Upper lobe of right lung (tissue), 1 donor: ENCODE measurements at places on chromosomes 1 and 21.

DNA sequence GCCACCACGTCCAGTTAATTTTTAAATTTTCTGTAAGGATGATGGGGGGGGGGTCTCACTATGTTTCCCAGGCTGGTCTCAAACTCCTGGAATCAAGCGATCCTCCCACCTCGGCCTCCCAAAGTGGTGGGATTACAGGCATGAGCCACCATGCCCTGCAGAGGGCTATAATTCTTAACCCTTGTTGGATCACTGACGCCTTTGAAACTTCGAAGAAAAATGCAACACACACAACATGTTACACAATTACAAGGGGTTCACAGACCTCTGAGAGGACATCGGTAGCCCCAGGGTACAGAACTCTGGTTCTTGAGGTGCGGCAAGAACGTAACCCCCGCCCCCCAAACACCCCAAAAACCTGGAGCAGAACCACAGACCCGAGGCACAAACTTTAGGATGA lies 8.4 kb upstream of the LUZP1 start:
- H3K4me3 ChIP-seq = peak overlapping the region; percentile 58
- peak overlapping the region; percentile 83 for H3K27ac ChIP-seq
- no peaks in the 10 kb centered on the region for H3K36me3 ChIP-seq
- no peak for DNase-seq
- no peaks in the 10 kb centered on the region for H3K27me3 ChIP-seq

DNA sequence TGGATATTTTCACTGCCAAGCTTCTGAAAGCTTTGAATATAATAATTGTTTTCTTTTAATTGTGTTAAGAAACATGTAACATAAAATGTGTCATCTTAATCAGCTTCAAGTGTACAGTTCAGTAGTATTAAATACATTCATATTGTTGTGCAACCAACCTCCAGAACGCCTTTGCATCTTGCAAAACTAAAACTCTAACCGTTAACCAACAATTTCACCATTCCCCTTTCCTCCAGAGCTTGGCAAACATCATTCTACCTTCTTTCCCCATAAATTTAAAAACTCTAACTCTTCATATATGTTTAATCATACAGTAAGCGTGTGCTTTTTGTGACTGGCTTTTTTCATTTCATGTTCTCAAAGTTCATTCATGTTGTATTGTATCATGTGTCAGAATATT lies 2.1 kb downstream of the MNDA start:
- peak overlapping the region; percentile 36 for H3K4me3 ChIP-seq
- no peak for DNase-seq
- H3K4me1 ChIP-seq = no peaks in the 10 kb centered on the region
- peak overlapping the region; percentile 52 for H3K27ac ChIP-seq

DNA sequence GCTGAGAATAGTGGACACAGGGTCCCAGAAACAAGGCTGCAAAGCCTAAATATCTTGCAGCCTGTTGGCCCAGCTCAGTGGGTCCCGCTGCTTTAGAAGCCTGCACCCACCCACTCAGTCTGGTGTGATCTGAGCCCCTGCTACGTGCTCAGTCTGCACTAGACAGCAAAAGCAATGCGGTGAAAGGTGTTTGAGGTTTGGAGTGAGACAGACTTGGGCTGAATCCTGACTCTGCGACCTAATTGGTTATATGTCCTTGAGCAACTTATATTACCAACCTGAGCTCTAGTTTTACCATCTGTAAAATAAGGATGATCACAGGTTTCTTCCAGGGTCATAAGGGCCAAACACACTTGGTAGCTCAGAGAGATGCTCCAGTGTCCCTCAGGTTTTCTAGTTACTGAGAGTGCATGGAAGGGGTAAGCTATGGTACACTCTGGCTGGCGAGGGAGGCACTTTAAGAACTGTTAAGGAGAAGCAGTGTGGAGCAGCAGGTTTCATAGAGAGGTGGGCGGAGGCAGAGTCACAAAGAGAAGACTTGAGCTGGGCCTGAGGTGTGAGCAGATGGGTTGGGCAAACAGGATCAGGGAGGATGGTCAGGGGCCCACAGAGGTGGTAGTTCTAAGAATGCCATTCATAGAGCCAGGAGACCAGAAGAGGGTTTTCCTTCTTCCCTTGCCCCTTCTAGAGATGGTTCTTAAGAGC lies 10.1 kb downstream of the TMEM200B start:
- no peak for DNase-seq
- H3K27me3 ChIP-seq = no peaks in the 10 kb centered on the region
- peaks cover 52% of the 10 kb centered on the region for H3K36me3 ChIP-seq
- H3K4me3 ChIP-seq = no peak overlapping the region
- H3K27ac ChIP-seq = no peak overlapping the region

DNA sequence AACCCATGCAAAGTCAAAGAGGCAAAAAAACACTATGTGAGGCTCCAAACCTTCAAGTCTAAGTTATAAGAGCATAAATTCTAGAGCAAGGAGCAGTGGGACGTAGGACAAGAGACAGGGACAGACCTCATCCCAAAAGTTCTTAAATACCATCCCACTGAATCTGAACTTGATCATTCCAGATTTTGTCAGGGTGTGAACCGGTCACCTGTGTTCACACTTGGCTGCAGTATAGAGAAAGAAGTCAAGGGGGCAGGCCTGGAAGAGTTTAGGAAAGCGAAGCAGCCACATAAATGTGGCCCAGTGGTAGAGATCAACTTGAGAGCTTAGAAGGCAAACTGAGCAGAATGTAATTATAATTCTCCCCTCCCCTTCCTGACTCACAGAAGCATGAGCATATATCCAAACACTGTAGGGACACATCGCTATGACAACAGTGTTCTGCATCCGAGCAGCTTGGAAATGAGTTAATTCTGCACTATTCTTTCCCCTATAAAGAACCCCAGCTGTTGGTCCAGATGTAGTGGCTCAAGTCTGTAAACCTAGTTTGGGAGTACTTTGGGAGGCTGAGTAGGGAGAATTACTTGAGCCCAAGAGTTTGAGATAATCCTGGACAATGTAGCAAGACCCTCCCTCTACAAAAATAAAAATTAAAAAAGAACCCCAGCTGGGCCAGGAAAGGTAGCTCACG lies 2.7 kb downstream of the AKR7A2 start:
- no peaks in the 10 kb centered on the region for H3K27me3 ChIP-seq
- no peak overlapping the region for H3K27ac ChIP-seq
- no peak for DNase-seq
- peaks cover 43% of the 10 kb centered on the region for H3K36me3 ChIP-seq
- peaks cover 15% of the 10 kb centered on the region for H3K4me1 ChIP-seq

GRCh38 chr21:17427831-17428483 lies 84.9 kb upstream of the CXADR start:
- no peaks in the 10 kb centered on the region for H3K4me1 ChIP-seq
- no peak overlapping the region for H3K4me3 ChIP-seq
- no peak for DNase-seq
- H3K36me3 ChIP-seq = no peaks in the 10 kb centered on the region
- no peaks in the 10 kb centered on the region for H3K27me3 ChIP-seq
